ENCODE measurements at places on chromosomes 12 and 14.

DNA sequence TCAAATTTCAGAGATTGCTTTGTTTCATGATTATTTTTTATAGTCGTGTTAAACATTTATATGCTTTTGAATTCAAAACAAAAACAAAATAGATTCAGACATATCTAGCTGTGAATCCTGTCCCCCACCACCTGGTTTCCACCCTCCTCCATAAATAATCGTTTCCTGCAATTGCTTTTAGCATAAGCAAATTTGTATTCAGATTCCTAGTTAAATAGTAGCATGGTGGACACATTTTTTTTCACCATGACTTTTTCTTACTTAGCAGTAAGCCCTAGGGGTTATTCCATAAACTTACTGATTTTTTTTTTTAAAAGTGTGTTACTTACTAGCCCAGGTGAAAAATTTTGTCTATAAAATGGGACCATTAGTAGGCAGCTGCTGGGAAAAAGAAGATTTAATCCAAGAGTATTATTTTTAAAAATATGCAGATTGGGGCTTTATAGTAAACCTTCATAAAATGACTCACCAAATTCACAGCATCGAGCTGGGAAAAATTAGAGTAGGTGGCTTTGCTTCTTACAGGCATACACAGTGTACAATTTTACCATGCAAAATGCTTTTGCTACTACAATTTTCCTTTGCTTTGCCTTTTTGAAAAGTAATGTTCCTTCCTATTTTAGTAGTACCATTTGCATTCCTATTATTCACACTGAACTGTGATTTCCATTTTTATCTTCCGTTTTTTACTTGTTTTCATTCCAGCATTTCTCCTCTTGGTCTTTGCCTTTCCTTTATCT, 117.8 kb downstream of the BTG1 start:
- no peak for DNase-seq

DNA sequence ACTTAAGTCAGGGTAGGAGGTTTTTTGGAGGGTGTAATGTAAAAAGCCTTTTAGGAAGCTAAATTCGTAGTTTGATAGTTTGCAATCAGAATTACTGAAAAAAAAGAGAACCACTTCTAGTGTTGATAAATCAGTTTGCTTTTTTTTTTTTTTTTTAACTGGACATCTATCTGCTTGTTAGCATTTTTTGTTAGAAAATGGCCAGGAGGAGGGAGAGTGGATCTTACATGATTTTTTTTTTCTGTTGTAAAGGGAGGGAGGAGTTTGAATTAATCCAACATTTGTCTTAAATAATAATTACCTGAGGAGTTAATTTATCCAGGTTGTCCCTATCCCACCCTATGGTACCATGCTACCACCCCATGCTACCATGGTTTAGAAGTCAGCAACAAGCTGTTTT, 1.2 kb downstream of the FBXO34 start:
- DNase-seq: no peak

DNA sequence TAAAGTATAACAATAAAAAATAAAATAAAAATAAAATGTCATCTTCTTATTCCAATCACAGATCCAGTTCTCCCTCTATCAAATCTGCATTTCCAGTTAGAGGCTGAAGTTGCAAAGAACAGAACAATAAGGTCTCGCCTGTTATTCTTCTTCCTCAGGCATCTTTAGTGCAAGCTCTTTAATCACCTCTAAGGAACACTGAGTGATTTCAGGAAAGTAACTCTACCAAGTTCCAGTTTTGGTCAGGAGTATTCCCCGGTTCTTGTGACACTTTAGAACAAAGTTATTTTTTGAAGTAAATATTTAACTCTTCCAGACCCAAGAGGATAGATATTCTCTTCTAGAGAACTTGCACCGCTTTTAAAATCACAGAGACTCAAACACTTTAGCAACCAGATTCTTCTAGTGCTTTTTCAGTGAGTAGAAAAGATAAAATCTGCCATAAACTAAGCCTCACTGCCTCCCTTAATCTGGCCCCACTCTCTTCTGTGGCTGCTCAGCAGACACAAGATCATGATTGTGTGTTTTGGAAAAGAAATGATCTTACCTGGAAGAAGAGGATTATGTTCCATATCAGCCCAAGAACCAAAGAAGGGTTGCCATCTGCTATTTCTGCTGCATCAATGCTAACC, 57.9 kb upstream of the DICER1 start:
- no peak for DNase-seq

DNA sequence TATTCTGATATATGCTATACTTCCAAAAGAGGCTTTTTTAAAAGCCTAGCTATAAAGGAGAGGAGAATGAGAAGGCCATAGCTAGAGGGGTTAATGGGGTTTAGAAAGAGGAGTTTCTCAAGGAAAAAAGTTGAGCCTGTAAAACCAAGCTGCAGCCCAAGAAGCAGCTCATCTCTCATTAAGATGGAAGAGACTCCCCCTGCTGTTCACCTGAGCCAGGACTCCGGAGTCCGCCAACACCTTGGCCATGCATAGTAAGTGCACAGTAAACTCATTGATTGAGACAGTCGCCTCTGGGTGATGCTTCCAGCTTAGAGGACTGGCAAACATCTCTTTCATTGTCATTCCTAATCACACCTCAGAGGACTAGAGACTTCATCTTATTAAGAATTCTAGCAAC, 46.2 kb downstream of the ANO2 start:
- DNase-seq: no peak

GRCh38 chr14:98037831-98038230, 1234.2 kb downstream of the BCL11B start:
- no peak for DNase-seq

DNA sequence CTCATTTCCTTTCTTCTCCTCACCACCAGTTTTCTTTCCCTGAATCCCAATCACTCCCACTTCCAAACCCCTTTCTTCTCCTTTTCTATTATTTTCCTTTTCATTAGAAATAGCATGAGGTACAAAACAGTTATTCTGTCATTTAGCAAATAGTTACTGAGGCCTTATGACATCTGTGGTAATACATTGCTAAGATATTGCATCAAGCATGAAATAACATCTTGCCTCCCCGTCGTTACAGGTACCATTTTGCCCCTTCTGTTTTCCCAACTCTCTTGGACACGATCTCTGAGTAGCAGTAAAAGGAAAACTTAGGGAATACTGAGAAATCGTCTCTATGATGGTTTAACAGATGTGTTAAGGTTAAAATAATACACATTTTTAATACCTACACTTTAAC, 175.8 kb upstream of the SOX5 start:
- DNase-seq: no peak

GRCh38 chr12:132804426-132804861, 24.2 kb downstream of the GOLGA3 start:
- DNase-seq: peak; percentile 79

- DNase-seq: no peak
Observed at GRCh38 chr14:55545779-55546178, 34.2 kb upstream of the KTN1 start.

DNA sequence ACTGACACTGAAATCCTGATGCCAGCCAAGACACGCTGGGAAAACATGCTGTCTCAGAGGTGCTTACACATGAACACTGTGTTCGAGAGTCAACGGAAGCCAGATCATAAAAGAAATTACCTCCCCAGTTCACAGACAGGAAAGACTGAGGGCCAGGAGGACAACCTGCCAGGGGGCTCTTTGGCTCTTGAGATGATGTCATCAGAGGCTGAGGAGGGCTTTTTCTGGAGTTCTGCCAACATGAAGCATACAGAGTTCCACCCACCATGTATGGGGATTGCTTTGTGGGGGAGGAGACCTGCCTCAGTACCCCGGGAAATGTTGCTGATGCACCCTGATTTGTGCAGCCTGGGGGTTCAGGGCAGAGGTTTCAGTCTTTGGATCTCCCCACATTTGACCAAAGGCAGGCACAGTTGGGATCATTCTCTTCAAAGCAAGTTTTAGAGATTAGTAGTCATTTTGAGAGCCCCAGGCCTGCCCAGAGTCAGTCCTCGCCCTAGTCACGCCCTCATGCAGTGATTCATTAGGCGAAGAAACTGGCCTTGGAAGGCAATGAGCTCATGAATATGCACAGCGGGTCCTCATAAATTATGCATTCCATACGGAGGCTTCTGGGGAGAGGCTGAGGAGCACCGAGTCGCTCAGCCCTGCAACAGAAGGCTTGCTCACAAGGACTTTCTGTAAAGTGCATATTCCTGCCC, 34.9 kb upstream of the EML1 start:
- no peak for DNase-seq

DNA sequence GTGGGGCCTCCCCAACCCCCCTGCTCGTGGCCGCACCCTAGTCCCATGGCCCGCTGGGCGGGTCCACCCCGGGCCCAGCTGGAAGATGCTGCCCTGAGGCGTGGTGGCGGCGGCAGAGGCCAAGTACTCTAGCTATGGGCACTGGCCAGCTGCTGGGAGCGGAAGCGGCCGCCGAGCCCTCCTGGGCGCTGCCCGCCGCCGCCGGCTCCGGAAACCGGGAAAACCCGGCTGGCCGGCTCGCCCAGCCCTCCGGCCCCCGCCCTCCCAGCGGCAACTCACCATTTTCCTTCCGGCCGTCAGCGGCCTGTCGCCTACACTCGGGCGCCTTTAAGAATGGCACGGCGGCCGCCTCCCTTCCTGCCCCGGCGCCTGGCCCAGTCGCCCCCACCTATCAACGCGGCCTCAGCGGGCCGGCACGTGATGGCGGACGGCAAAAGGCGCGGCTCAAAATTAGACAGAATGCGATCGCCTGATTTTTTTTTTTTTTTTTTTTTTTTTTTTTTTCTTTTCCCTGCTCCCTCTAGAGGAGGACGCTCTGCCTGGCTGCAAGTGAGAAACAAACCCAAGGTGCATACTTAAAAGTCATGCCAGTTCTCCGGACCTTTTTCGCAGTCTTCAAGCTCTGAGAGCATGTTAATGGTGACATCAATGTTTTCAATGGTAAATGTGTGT, at the start of gene GMFB:
Gene GMFB, minus strand, starts transcription at position 335 of the 672 bp plus-strand sequence. Its CDS starts 53 bp downstream, at position 282.
- DNase-seq: peak; percentile 97

- DNase-seq: no peak
Observed at GRCh38 chr12:104155711-104156555, 17.9 kb upstream of the NFYB start.

DNA sequence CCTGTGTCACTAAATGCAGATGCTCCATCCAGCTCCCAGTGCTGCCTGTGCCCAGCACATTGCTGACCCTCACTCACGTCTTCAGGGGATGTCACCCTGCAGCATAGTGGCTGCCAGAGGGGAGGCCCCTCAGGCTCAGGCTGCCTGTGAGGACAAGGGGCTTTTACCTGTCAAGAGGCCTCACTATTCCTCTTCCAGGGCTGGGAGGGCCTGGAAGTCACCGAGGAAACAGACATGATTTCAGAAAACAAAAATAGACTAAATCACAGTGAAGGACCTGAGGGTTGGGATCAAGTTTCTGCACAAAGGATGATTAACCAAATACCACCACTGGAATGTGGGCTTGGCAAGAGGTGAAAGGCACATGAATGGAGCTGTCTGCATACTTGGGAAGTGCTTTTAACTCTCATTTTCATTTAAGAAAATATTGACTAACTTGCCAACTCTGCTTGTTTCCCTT, 1202.3 kb downstream of the BCL11B start:
- peak; percentile 49 for DNase-seq

GRCh38 chr12:27253347-27253746, 9.3 kb downstream of the STK38L start:
- no peak for DNase-seq

DNA sequence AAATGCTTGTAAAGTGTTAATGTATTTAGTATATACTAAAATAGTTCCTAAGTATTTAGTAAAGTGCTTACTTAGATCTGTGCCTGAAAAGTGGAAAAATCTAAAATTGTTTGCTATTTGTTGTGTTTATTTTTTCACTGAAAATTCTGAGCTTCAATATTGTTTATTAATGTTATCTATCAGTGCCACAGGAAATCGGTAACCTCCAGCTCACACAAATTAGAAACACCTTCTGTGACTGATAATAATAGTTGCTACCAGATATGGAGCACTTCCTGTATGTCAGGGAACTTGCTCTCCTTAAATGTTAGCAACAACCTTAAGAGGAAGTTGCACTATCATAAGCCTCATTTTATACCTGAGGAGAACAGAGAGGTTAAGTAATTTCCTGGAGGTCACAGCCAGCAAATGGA, 723 bp upstream of the LRP10 start:
- no peak for DNase-seq

- peak; percentile 86 for DNase-seq
Observed at GRCh38 chr14:89773644-89774316, 180.8 kb downstream of the EFCAB11 start.

GRCh38 chr14:96626916-96627315, 124.7 kb downstream of the PAPOLA start:
- DNase-seq: no peak

DNA sequence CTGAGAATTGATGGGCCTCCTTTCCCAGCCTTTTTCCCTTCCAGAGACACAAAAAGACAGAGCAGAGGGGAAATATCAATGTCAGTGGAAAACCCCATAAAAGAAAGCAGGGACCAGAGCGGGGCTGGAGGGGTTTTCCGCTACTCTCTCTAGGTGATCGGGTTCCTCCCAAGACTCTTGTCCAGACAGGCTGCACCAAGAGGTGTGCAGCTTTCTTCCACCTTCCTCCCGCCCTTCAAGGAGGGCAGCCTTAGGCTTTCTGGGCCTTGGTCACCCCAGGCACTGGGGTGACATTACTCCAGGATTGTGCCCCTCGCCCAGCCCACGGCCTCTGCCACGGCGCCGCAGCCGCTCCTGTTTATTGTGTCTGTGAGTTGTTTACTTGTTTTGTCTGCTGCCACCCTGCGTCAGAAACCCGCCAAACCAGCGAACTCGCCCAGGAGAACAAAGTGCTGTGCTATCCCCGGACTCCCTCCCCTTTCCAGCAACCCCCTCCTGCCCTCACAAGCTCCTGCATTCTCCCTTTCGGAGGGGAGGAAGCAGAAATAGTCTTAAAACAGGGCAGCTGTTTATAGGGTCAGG, 6.7 kb upstream of the HOXC6 start:
- no peak for DNase-seq

DNA sequence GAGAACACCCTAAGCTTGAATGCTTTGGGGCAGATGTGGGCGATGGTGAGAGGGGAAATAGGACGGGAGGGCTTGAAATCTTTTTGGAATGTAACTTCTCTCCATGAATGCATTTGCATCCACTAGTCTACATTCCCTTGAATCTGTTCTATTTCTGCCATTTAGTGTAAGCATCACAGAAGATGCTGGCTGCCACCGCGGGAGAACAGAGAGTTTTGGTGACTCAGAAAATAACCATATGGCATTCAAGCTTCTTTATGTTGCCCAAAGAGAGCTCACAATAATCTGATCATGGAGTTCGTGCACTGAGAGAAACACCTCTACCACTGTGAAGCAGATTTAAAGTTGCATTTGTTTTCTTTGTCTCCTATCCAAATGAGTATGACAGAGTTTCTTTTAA, 52.6 kb upstream of the OTX2 start:
- DNase-seq: no peak

- no peak for DNase-seq
Observed at GRCh38 chr14:96514694-96515093, 12.5 kb downstream of the PAPOLA start.

All from stomach (tissue), 19 donors.